ENCODE measurements at places on chromosomes 2 and 18.

- no peak for DNase-seq
Observed at GRCh38 chr18:2979871-2980790, 32.8 kb downstream of the LPIN2 start.

- no peak for DNase-seq
Observed at GRCh38 chr2:6290217-6291015, 575.3 kb downstream of the CMPK2 start.

DNA sequence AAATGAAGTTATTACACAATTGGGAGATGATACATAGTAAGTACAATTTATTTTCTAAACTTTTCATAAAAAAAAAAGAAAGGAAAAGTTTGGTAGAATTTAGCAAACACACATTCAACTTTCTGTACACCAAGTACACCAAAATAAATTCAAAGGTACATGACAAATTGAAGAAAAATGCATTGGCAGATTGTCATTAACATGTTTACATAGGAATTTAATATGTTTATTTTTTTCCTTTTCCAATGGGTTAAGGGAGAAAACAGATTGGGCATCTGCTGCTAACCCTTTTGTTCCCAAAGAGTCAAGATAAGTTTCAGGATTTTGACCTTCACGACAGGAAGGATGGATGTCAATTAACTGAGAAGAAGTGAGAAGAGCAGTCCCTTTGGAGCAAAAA lies 620.4 kb downstream of the XIRP2 start:
- no peak for DNase-seq

GRCh38 chr2:105895990-105896764 lies 151.5 kb downstream of the NCK2 start:
- DNase-seq = no peak

- no peak for DNase-seq
Observed at GRCh38 chr2:189305291-189305943, 125.9 kb upstream of the COL5A2 start.

Data from retinal pigment epithelial cell (primary cell).